AG08396 (cell line): ENCODE measurements at places on chromosomes 3 and 15.
A peak's percentile ranks its signal among the peaks of the same experiment; 100 is the strongest.

GRCh38 chr3:99845999-99846398 is 28.3 kb downstream of the CMSS1 start:
- no peak for DNase-seq

- DNase-seq: no peak
Observed at GRCh38 chr3:76897076-76897475, 142.8 kb upstream of the ROBO2 start.

GRCh38 chr15:33894193-33894592 is 74.1 kb upstream of the CHRM5 start:
- DNase-seq: no peak

- peak; percentile 20 for DNase-seq
Observed at GRCh38 chr3:44682182-44682896, 30.1 kb upstream of the ZNF502 start.

DNA sequence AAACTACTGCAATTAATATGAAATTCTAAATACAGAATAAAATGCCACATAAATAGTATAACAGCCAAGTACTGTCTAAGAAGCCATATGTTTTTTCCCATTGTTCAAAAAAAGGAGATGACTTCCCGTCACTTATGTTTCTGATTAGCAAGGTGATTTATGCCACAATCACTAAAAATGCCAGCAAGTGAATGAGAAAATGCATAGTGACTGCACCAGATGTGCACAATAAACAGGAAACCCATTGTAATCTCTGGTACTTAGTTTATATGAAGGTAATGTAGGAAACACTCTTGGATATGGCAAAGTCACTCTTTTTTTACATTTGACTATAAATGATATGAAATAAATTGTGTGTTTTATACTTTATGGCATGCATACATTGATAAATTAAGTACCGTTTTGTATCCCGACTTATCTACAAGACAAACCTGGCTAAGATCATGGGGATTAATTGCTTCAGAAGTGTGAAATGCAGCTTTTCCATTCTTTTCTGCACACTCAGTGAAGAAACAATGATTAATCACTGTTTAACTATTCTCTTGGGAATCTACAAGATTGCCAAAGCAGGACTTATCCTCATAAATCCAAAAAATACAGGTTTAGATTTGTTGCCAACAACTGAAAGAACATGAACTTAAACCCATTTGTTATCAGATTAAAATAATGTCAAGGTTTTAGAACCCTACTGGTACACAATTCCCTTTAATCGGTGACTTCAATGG is 164.5 kb downstream of the TBC1D5 start:
- DNase-seq: no peak
